Thoracic aorta (tissue), 2 donors: ENCODE measurements at places on chromosomes 12 and 14.

- no peak for DNase-seq
Measured at GRCh38 chr12:130788515-130788914, 50.5 kb downstream of the STX2 start.

DNA sequence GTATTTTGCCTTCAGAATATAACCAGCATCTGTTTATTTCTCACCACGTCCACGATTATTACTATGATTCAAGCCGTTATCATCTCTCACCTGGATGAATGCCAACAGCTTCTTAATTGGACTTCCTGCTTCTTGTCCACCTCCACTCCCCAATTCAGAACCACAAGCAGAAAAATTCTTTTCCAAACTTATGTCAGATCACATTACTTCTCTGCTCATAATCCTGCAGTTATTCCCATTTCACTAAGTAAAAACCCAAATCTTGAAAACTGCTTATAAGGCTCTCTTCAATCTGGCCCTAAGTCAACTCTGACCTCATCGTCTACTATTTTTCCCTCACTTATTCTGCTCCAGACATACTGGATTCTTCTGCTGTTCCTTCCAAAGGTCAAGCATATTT is 2.0 kb downstream of the CRY1 start:
- DNase-seq, result peak; percentile 13

DNA sequence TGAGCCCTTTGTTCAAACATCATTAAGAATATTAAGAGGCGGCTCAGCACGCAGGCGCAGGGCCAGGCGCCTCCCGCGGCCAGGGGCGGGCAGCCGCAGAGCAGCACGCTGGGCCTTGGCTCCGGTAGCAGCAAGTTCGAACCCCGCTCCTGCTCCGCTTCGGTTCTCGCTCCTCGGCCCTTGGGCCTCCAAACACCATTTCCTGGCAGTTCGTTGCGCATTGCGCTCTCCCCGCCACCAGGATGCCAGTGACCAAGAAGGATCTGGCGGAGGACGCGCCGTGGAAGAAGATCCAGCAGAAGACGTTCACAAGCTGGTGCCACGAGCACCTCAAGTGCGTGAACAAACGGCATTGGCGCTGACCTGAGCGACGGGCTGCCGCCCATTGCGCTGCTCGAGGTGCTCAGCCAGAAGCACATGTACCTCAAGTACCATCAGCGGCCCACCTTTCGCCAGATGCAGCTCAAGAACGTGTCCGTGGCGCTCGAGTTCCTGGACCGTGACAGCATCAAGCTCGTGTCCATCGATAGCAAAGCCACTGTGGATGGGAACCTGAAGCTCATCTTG is 6.9 kb upstream of the ACVRL1 start:
- DNase-seq, result no peak

GRCh38 chr14:74913986-74914573 is 9.0 kb downstream of the RPS6KL1 start:
- no peak for DNase-seq

DNA sequence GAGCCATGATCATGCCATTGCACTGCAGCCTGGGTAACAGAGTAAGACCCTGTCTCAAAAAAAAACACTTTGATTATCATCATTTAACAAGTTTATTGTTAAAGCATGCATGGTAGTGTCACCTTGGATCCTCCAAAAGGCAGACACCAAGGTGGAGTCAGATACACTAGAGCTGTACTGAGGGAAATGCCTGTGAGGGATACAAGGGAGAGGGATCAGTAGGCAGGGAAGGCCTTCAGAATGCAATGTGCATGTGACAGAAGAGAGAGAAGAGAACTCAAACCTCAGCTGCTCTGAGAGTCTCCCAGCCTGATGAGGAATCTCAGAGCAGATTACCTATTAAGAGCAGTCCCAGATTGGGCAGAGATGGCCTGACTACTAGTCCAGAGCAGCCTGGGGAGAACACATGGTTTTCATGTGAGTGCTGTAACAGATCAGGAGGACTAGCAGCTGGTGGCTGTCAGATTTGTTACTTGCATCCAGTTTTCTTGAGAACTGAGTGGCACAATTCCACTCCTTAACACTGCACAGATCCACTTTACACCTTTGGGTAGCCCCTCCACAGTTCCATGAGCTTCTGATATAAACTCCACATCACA is 38.0 kb upstream of the A2ML1 start:
- no peak for DNase-seq

- DNase-seq, result no peak
Measured at GRCh38 chr12:116390401-116391335, 113.2 kb upstream of the MED13L start.

DNA sequence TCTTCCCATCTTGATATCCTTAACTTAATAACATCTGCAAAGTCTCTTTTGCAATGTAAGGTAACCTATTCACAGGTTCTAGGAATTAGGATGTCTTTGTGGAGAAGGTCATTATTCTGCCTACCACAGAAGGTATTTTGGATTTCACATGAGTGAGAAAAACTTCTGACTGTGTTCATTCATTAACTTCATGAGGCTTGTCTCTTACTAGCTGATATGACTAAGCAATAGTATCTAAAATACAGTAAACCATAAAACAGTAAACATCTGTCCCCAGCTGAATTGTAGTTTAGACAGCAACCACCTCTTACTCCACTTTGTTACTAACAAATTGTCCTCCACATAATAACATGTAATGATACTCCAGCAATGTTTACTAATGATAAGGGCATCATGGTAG is 198.1 kb downstream of the SEC23A start:
- DNase-seq, result no peak

- DNase-seq, result no peak
Measured at GRCh38 chr12:113393749-113394148, 9.9 kb downstream of the SDS start.

DNA sequence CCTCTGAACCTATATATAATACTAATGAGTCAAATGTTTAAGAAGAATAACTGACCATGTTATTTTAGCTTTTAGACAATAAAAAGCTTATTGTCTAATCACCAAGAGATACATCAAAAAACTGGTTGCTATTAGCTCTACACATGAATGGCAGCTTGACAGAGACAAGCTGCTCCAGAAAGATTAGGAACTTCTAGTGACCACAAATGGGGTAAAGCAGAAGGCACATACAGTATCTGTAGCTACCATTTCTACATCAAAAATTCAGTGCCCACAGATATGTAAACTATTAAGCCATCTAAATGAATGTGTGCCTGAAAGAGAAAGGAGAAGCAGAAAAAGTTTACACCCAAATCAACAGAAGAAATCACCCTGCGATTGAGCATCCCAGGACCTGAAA is 2.4 kb downstream of the AREL1 start:
- DNase-seq, result no peak

- no peak for DNase-seq
Measured at GRCh38 chr14:35257809-35258208, 34.4 kb upstream of the PSMA6 start.

- DNase-seq, result no peak
Measured at GRCh38 chr14:79549515-79549914, 661.8 kb downstream of the DIO2 start.

- DNase-seq, result no peak
Measured at GRCh38 chr12:10238526-10238925, 25.8 kb downstream of the GABARAPL1 start.

GRCh38 chr12:66692986-66693385 is 14.1 kb upstream of the GRIP1 start:
- DNase-seq, result no peak

- DNase-seq, result no peak
Measured at GRCh38 chr12:56159482-56160192, 1.5 kb downstream of the MYL6 start.

DNA sequence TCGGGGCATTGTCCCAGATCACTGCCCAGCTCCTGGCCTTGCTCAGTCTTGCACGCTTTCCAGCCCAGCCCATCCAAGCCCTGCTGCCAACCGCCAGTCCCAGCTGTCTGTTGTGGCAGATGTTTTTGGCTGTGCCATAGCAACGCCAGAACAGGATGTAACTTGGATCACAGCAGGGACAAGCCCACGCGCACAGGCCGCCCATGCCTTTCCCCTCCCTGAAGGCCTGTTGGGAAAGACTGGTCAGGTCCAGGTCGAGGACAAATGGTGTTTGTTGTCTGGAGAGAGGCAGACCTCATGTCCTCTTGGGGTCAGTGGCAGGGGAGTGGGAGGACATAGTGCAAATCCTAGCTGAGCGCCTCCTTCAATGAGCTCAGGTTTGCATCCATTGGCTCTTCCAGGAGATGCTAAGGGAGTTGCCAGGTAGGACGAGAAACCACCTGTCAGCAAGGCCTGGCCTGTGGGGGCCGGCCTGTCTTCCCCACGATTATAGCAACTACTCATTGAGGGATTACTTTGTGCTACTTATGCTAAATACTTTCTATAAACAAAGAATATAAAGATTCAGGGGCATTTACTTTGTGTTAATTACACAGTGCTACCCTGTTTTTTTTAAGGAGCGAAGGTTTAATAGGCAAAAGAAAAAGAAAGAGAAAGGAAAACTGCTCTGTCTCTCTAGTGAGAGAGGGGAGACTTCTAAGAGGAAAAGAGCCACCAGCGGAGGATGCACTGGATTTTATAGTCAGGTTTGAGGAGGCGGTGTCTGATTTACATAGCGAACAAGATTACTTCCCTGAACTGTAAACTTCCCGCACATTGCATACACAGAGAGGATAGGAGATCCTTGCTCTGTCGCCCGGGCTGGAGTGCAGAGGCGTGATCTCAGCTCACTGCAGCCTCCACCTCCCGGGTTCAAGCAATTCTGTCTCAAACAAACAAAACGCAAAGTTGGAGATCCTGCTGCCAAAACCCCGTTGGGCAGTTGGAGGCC is 42.8 kb upstream of the CORO1C start:
- peak; percentile 80 for DNase-seq

DNA sequence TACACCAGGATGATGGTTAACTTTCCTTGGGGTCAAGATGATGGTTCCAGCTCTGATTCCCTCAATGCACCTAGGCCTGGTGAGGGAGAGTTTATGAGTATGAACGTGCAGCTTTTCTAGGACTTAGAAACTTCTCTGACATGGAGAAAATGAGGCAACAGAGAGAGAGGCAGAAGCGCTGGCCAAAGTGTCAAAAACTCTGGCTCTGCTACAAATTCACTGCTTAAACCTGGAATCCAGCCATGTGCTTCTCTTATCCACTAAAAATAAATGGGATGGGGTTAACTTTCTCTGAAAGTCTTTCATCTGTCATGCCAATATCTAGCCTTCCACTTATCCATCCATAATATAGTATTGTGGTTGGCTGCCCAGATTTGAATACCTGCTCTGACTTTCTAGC is 568.7 kb downstream of the MED13L start:
- DNase-seq, result no peak

GRCh38 chr12:17344649-17345048 is 738.7 kb upstream of the LMO3 start:
- DNase-seq, result no peak

DNA sequence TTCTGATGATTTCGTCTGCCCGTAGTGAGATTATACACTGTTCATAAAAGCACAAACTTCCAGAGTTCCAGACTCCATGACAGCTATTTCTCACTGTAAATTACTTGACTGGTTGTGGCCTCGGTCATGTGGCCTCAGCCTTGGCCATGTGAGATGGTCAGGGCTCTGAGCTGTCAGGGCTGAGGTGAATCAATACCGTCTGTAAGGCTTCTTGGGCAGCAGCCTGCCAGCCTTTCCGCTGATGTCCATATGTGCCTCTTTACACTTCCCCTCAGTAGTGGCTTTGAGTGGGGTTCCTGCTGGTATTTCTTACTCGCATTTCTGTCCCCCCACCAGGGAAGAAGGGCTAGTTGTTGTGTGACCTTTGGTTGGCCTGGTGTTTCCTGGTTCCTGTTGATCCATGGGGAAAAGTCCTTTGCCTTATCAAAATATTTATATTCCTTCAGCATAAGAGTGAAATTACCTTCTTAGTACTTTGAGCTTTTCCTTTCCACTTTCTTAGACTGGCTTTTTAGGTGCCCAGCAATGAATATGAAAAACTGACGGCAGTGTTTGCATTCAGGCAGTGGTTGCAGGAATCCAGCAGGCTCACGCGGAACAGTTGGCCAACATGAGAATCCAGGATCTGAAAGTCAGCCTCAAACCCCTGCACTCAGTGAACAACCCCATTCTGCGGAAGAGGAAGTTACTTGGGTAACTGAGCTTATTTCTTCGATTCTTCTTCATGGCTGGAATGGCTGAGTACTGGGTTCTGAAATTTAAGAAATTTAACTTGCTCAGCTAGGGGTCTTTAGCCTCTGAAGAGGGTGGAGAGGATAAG is 46.1 kb downstream of the MAPKAPK5 start:
- no peak for DNase-seq

DNA sequence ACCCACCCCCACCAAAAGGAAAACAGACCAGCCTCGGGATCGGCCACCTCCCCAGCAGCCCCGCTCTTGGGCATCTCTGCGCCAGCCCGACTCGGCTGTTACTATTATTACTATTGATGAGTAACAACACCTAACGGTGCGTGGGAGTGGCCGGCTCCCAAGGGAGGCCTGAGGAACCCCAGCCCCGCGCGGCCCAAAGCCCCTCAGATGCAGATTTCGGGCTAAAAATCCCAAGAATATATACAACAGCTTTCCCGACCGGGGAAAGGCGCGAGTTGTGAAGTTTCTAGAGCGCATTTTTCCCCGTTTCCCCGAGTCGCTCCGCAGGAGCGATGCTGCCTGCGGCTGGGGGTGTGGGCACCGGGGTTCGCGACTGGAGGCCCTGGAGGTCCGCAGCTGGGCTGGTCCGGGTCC is 565 bp downstream of the NT5DC3 start:
- DNase-seq, result peak; percentile 35

DNA sequence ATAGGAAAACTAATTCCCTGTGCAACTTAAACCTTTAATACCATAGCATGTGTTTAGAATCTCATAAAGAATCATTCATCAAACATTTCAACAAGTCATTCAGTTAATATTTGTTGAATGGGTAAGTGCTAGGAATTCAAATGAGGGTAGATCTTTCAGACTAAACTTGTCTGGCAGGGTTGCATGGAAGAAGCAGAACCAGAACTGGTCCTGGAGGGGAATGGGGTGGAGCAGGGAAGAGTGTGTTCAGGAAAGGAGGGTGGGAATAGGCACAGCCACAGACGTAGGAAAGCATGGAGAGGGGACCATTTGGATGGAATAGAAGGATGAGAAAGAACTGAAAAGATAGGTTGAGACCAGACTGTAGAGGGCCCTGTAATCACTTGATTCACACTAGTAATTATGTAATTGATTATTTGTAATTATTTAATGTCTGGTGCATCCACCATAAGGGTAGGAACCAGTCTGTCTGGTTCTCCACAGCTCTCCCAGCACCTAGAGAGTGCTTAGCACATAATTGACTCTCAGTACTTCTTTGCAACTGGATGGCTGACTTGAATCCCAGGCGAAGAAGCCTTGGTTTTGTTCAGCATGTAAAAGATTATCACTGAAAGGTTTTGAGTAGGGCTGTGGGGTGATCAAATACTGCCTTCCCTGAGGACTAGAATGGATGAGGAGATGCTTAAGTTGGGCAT is 3.0 kb upstream of the MAP3K9 start:
- DNase-seq, result no peak

DNA sequence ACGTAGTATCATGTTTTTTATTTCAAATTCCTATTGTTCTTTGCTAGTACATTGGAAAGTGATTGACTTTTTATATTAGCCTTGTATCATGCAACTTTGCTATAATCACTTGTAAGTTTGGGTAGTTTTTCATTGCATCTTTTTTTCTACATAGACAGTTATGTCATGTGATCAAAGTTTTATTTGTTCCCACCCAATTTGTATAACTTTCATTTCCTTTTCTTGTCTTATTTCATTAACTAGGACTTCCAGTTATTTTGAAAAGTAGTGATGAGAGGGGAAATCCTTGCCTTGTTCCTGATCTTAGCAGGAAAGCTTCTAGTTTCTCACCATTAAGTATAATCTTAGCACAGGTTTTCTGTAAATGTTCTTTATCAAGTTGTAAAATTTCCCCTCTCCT is 9.8 kb upstream of the KRT6A start:
- DNase-seq, result no peak
